Esophagus squamous epithelium (tissue), 5 donors: ENCODE measurements at places on chromosomes 5 and 9.

DNA sequence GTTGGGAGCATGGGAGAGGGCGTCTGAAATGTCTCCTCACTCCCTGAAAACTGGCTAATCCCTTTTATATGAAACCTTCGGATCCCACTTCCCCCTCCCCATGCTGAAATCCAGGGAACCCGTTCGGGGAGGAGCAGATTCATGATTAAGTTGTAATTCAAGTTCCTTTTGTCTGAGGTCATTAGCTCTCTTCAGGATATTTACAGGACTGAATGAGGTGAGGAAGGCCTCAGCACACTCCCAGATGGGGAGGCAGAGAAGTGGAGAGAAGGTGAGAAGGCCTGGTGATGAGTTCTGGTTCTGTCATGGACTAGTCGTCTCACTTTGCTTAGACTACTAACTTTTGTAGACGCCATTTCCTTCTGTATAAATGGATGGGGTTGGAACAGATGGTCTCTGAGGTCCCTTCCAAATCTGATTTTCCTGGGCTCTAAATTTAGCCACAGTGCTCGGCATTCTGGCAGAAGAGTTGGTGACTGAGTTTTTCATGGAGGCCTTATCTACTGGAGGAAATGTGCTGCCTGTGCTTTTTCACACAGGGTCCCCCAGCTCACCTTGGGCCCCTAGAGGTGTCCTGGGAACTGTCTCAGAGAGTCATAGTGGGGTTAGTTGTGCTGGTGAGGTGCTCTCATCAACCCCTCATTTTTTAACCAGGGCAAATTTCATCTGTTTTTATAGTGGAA, 62.3 kb downstream of the PRDM6 start:
- no peaks in the 10 kb centered on the region for H3K4me1 ChIP-seq
- no peaks in the 10 kb centered on the region for H3K36me3 ChIP-seq
- H3K4me3 ChIP-seq: no peak overlapping the region
- H3K27ac ChIP-seq: no peak overlapping the region
- no peaks in the 10 kb centered on the region for H3K27me3 ChIP-seq
- no peak for DNase-seq

- H3K27ac ChIP-seq: no peak overlapping the region
- DNase-seq: no peak
- peaks cover 2% of the 10 kb centered on the region for H3K36me3 ChIP-seq
Measured at GRCh38 chr5:143316844-143317631, 86.4 kb downstream of the NR3C1 start.

DNA sequence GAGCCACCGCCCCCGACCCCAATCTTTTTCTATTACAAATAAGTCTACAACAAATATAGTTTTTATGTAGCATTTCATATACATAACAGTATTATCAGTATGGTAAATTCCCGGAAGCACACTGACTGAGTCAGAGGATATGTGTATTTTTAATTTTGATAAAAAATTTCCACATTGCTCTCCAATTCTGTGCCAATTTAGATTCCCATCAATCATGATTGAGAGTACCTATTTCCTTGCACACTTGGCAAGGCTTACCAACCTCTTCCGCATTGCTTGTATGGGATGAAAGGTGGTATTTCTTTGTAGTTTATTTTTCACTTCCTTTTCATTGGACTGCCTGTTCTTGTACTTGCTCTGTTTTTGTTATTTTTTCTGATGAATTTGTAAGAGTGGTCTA, 204.6 kb downstream of the RFX3 start:
- H3K4me3 ChIP-seq: no peak overlapping the region
- H3K27me3 ChIP-seq: no peaks in the 10 kb centered on the region
- no peak overlapping the region for H3K27ac ChIP-seq
- DNase-seq: no peak

DNA sequence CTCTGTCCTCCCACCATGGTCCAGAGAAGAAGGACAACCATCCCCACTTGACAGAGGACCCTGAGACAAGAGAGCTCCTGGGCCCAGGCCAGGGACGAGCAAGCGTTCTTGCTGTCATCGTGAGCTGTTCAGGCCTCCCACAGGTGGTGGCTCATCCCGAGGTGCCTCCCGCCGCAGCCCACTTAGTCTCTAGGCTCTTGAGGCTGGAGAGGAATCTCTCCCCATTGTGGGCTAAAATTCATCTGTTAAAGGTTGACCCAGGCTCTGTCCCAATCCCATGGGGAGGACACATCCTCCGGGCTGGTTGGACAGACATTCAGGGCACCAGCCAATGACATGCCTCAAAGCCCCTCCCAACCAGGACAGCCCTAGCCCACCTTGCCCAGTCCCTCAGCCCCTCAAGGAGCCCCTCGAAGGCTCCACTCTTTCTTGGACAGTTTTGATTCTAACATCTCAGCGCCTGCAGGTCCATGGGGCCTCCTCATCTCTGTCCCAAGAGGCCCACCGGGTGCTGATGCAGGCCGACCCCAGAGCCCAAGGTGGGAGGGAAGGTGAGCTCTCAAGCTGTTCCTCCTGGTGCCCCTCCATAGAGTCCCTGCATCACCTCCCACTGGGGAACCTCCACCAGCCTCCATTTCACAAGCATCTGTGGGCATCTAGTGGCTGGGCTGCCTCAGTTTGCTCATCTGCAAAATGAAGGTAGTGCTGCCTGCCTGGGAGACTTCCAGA, 52.9 kb downstream of the BARX1 start:
- H3K4me1 ChIP-seq: no peaks in the 10 kb centered on the region
- no peaks in the 10 kb centered on the region for H3K27me3 ChIP-seq
- H3K27ac ChIP-seq: no peak overlapping the region
- no peak overlapping the region for H3K4me3 ChIP-seq
- no peaks in the 10 kb centered on the region for H3K36me3 ChIP-seq
- DNase-seq: no peak

- no peaks in the 10 kb centered on the region for H3K36me3 ChIP-seq
- DNase-seq: no peak
- H3K4me3 ChIP-seq: no peak overlapping the region
- H3K27me3 ChIP-seq: no peaks in the 10 kb centered on the region
- peak overlapping the region; percentile 55 for H3K27ac ChIP-seq
Measured at GRCh38 chr9:90815183-90815943, 13.7 kb downstream of the SYK start.

DNA sequence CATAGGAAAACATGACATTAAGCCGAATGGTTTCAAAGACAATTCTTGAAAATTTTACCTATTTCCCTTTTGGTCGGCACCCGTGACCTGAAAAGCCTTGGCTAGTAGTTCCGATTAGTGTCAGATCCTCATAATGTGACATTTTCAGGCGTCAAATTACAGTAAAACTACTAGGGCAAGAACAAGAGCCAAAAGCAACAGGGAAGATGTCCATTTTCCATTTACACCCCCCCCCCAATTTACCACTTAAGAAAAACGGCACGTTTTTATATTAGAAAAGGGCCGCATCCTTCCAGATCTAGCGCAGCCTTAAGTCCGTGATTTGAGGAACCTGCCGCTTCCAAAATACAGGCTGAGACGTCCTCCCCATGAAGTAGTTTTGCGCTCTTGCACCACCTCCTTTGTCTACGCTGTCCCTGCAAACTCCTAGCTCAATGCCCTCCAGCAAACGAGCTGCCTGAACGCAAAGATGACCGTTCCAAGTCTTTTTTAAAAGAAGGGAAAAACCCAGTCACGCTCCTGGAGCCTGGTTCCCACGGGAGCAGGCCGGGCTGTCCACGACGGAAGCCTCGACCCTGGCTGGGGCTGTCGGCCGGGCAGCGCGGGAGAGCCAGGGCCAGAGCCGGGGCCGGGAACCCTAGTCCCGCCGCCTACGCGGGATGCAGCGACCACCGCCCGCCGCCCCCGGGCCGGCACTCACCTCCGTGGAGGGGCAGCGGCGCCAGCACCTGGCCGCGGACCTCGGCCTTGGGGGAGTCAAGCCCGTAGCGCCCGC, 616 bp downstream of the RNF130 start:
- no peaks in the 10 kb centered on the region for H3K27me3 ChIP-seq
- peak overlapping the region; percentile 98 for H3K27ac ChIP-seq
- H3K4me1 ChIP-seq: peaks cover 7% of the 10 kb centered on the region
- no peak for DNase-seq
- peak overlapping the region; percentile 95 for H3K4me3 ChIP-seq
- no peaks in the 10 kb centered on the region for H3K36me3 ChIP-seq

GRCh38 chr5:171201310-171201709, 107.7 kb upstream of the TLX3 start:
- H3K36me3 ChIP-seq: no peaks in the 10 kb centered on the region
- H3K4me3 ChIP-seq: no peak overlapping the region
- H3K27ac ChIP-seq: no peak overlapping the region
- no peaks in the 10 kb centered on the region for H3K4me1 ChIP-seq

GRCh38 chr9:94805585-94805984, 79.1 kb downstream of the AOPEP start:
- H3K27me3 ChIP-seq: no peaks in the 10 kb centered on the region
- H3K4me3 ChIP-seq: no peak overlapping the region
- H3K36me3 ChIP-seq: no peaks in the 10 kb centered on the region
- peaks cover 89% of the 10 kb centered on the region for H3K4me1 ChIP-seq
- no peak for DNase-seq
- H3K27ac ChIP-seq: peak overlapping the region; percentile 73

DNA sequence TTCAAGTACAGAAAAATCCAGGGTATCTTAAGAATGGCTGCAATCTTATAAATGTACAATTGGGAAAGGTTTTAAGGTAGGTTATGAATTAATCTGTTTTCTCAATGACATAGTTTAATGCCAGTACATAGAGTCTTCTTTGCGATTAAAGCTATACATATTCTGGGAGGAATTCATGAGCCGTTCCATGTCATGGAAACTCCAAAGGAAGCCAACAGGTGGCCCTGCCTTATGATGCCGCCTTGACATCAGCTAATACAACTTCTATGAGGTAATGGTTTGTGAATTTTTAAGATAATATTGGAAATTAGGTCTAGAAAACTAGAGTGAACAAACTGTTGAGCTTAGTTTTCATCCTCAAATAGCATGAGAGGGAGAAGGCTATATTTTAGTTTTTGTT, 713.4 kb downstream of the EFNA5 start:
- no peak overlapping the region for H3K4me3 ChIP-seq
- no peak overlapping the region for H3K27ac ChIP-seq
- H3K27me3 ChIP-seq: no peaks in the 10 kb centered on the region
- no peak for DNase-seq
- H3K36me3 ChIP-seq: no peaks in the 10 kb centered on the region

DNA sequence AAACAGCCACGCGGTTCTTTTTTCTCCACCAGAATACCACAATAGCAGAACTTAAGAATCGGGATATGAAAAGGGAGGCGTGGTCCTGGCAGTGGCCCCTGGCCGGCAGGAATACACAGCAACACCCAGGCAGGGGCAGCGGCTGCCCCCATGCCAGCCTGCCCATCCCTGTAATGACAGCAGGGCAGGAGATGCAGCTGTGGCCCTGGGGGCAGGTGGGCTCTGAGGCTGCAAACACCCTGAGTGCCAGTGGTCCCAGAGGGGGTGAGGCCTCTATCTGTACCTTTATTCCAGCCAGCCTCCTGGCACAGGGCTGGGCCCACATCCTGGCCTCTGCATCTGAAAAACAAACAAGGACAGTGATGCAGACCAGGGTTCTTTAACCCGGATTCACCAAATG, 12.4 kb downstream of the DIPK1B start:
- H3K27me3 ChIP-seq: no peaks in the 10 kb centered on the region
- H3K27ac ChIP-seq: no peak overlapping the region
- peaks cover 79% of the 10 kb centered on the region for H3K4me1 ChIP-seq

DNA sequence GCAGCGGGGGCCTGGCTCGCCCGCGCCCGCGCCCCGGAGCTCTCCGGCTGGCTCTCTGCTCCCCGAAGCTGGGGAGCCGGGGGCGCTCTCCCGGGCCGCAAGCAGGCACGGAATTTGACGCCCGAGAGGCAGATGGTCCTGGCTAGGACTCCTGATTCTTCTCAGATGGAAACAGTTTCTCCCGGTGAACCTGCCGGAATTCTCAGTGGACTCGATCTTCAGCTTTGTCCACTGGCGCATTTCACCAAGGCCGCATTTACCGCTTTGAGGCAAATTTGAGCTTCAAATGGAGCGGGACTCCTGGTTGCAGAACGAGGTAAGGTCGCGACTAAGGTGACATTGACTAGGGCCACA, 305.7 kb upstream of the KCNN2 start:
- H3K27me3 ChIP-seq: no peaks in the 10 kb centered on the region
- peaks cover 22% of the 10 kb centered on the region for H3K4me1 ChIP-seq
- H3K4me3 ChIP-seq: peak overlapping the region; percentile 56
- H3K36me3 ChIP-seq: no peaks in the 10 kb centered on the region

- peak overlapping the region; percentile 81 for H3K27ac ChIP-seq
- no peaks in the 10 kb centered on the region for H3K27me3 ChIP-seq
- peaks cover 22% of the 10 kb centered on the region for H3K36me3 ChIP-seq
Measured at GRCh38 chr5:179795049-179795862, 1.5 kb downstream of the LTC4S start.
